Upper lobe of left lung (tissue), 6 donors: ENCODE measurements at places on chromosomes 12 and 14. TPM values are rescaled to one million over a fixed set of nuclear protein-coding genes. Genes with fewer than 3 reads are reported as not detected.

The RTL1 gene
- total RNA-seq, result not detected

The REP15 gene
- total RNA-seq, result 1.1 TPM

The CCDC38 gene
- 0.13 TPM for total RNA-seq

The EXOC5 gene
- 21.4 TPM for total RNA-seq

The GLT8D2 gene
- 5.8 TPM for total RNA-seq

The TAS2R19 gene
- 5.8 TPM for total RNA-seq

The ACOT4 gene
- total RNA-seq, result 4.6 TPM

The MYBPC1 gene
- total RNA-seq, result not detected

The MGST1 gene
- total RNA-seq, result 258 TPM

The TRIM9 gene
- total RNA-seq, result 0.89 TPM

DNA sequence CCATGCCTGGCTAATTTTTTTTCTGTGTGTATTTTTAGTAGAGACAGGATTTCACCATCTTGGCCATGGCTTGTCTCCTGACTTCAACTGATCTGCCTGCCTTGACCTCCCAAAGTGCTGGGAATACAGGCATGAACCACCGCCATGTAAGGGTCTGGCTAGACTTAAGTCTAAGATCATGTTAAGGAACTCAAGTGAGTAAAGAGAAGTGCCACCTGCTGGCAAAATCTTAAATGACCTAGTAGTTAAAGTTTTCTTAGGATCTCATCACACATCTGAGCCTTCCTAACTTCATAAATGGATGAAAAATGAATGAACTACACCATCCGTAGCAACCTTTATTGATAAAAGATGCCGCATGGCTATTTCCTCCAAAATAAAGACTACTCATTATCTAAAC is 1.7 kb upstream of the C12orf56 start:
- no peak for DNase-seq
- no peak overlapping the region for H3K27ac ChIP-seq
- H3K4me1 ChIP-seq, result peaks cover 11% of the 10 kb centered on the region
- H3K27me3 ChIP-seq, result no peaks in the 10 kb centered on the region
- no peaks in the 10 kb centered on the region for H3K36me3 ChIP-seq

GRCh38 chr14:30225176-30225575 is 297.5 kb upstream of the PRKD1 start:
- peaks cover 4% of the 10 kb centered on the region for H3K4me1 ChIP-seq
- no peak overlapping the region for H3K4me3 ChIP-seq
- H3K36me3 ChIP-seq, result no peaks in the 10 kb centered on the region
- H3K27ac ChIP-seq, result no peak overlapping the region
- no peaks in the 10 kb centered on the region for H3K27me3 ChIP-seq
- DNase-seq, result no peak

DNA sequence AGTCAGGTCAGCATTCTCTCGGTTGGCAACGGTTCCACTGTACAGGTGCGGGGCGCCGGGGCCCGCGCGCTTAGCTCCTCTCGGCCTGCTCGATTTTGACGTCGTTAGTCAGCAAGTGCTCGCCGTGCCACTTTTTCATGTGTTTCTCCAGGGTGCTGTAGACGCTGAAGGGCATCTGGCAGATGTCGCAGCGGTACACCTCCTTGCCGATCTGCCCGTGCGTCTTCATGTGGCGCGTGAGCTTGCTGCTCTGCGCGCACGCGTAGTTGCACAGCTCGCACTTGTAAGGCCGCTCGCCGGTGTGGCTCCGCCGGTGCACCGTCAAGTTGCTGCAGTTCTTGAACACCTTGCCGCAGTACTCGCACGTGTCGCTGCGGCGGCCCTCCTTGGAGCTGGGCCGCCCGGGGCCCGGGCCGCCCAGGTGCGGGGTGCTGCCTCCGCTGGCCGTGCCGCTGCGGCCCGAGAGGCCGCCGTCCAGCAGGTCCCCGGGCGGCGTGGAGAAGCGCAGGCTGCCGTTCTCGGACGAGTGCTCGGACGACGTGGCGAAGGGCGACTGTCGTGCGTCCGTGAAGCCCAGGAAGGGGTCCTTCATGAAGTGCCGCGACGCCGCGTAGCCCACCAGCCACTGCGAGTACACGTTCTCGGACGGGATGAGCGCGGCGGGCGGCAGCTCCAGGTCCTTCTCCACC is 97.8 kb downstream of the BCL11B start:
- no peaks in the 10 kb centered on the region for H3K4me1 ChIP-seq
- H3K27ac ChIP-seq, result no peak overlapping the region
- no peaks in the 10 kb centered on the region for H3K27me3 ChIP-seq
- DNase-seq, result no peak
- no peak overlapping the region for H3K4me3 ChIP-seq

DNA sequence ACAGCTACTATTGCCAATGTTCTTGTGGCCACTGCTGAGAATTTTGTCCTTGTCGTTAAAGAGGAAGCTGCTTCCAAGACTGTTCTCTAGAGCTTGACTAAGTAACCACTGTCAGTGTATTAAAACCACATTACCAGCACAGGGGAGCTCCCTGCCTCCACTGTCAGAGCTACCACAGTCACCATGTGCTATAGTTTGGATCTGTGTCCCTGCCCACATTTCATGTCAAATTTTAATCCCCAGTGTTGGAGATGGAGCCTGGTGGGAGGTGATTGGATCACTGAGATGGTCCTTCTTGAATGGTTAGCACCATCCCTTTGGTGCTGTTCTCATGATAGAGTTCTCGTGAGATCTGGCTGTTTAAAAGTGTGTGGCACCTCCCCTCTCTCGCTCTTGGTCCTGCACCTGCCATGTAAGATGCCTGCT is 23.2 kb upstream of the RAP1B start:
- no peaks in the 10 kb centered on the region for H3K36me3 ChIP-seq
- H3K4me3 ChIP-seq, result no peak overlapping the region
- no peak for DNase-seq
- no peak overlapping the region for H3K27ac ChIP-seq
- no peaks in the 10 kb centered on the region for H3K27me3 ChIP-seq

- H3K4me1 ChIP-seq, result peaks cover 5% of the 10 kb centered on the region
- H3K36me3 ChIP-seq, result no peaks in the 10 kb centered on the region
- H3K4me3 ChIP-seq, result no peak overlapping the region
- no peak for DNase-seq
- no peaks in the 10 kb centered on the region for H3K27me3 ChIP-seq
Measured at GRCh38 chr12:12654691-12655460, 41.1 kb downstream of the GPR19 start.

DNA sequence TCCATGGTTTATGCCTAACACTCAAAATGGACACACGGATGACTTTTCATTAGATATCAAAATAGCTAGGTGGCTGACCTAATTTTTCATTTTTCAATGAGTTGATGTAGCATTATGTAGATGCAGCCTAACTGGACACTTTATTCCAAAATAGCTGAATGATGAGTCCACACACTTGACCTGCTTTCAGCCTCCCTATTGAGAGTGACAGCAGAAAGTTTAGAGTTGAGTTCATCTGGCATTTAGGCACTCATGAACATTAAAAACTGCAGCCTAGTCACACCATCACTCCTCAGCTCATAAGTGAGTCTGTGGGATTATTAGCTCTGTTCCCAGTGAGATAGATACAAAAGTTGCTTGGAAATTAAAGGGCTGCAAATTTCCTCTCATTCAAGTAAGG is 307.3 kb upstream of the PRKD1 start:
- H3K36me3 ChIP-seq, result no peaks in the 10 kb centered on the region
- H3K4me3 ChIP-seq, result no peak overlapping the region
- no peaks in the 10 kb centered on the region for H3K4me1 ChIP-seq
- no peak for DNase-seq
- no peak overlapping the region for H3K27ac ChIP-seq

GRCh38 chr14:59123975-59124374 is 64.5 kb upstream of the DAAM1 start:
- H3K36me3 ChIP-seq, result no peaks in the 10 kb centered on the region
- H3K4me3 ChIP-seq, result no peak overlapping the region
- no peak for DNase-seq
- no peaks in the 10 kb centered on the region for H3K4me1 ChIP-seq

DNA sequence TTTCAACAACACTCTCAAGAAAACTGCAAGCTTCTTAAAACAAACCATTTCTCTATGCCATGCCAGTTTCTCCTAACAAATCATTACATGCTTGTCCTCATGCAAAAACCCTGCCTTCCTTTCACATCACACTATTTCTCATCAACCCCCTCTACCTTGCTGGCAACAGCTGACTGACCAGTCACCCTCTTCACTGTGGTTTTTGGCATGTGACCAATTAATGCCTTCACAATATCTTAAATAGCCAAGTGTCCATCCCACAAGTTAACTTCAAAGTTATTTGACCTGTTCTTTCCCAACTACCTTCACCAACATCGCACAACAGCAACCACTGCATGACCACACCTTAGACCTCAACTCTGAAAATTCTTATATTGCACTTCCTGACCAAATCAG is 159.6 kb downstream of the CEP128 start:
- no peaks in the 10 kb centered on the region for H3K4me1 ChIP-seq
- H3K27me3 ChIP-seq, result no peaks in the 10 kb centered on the region
- H3K27ac ChIP-seq, result no peak overlapping the region

- H3K27me3 ChIP-seq, result no peaks in the 10 kb centered on the region
- no peak overlapping the region for H3K4me3 ChIP-seq
- DNase-seq, result no peak
- H3K4me1 ChIP-seq, result no peaks in the 10 kb centered on the region
Measured at GRCh38 chr12:131002216-131002631, 48.5 kb downstream of the ADGRD1 start.

DNA sequence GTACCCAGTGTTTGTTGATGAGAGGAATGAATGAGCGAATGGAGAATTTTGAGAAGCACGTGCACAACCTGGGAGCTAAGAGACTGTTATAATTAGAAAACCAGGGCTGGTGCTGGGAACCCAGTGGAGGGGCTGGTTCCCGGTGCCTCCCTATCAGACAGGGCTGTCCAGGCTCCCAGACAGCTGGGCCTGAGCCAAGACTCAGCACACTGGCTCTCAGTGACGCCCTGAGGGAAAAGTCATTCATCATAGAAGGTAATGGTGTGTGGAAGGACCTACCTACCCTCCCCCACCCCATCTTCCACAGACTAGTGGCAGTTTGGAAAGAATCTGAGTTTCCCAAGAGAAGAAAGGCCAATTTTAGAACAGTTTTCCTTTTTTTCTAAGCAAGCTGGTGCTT is 34.7 kb downstream of the KCNA5 start:
- H3K4me3 ChIP-seq, result no peak overlapping the region
- no peaks in the 10 kb centered on the region for H3K4me1 ChIP-seq
- no peaks in the 10 kb centered on the region for H3K27me3 ChIP-seq
- no peak overlapping the region for H3K27ac ChIP-seq
- DNase-seq, result no peak

DNA sequence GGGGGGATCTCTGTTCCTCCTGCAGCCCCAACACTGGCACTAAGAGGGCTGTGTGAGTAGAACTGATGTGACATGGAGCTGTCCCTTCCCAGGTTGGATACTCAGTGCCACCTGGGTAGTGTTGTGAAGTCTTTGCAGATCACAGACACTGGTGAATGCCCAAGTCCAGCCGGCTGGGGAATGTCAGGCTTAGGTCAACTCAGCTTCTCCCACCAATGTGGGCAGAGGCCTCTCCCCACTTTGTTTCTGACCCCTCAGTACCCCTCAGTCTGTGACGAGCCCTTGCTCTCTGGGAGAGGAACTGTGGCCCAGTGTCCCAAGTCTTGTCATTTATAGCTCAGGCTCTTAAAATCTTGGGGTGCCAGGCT is 11.3 kb downstream of the SLC25A29 start:
- no peak overlapping the region for H3K4me3 ChIP-seq
- peaks cover 28% of the 10 kb centered on the region for H3K36me3 ChIP-seq
- no peak for DNase-seq
- H3K27ac ChIP-seq, result no peak overlapping the region
- H3K27me3 ChIP-seq, result no peaks in the 10 kb centered on the region
- H3K4me1 ChIP-seq, result peaks cover 27% of the 10 kb centered on the region

GRCh38 chr14:33408291-33408690 is 469.6 kb downstream of the NPAS3 start:
- no peak overlapping the region for H3K4me3 ChIP-seq
- no peaks in the 10 kb centered on the region for H3K4me1 ChIP-seq
- H3K27me3 ChIP-seq, result no peaks in the 10 kb centered on the region
- no peak overlapping the region for H3K27ac ChIP-seq
- no peak for DNase-seq
- no peaks in the 10 kb centered on the region for H3K36me3 ChIP-seq

GRCh38 chr14:29913566-29913965 is 14.1 kb downstream of the PRKD1 start:
- H3K27ac ChIP-seq, result no peak overlapping the region
- H3K27me3 ChIP-seq, result no peaks in the 10 kb centered on the region

GRCh38 chr12:79006306-79006705 is 141.7 kb downstream of the SYT1 start:
- no peak for DNase-seq
- no peaks in the 10 kb centered on the region for H3K4me1 ChIP-seq
- H3K27ac ChIP-seq, result no peak overlapping the region
- no peaks in the 10 kb centered on the region for H3K36me3 ChIP-seq
- H3K4me3 ChIP-seq, result no peak overlapping the region

DNA sequence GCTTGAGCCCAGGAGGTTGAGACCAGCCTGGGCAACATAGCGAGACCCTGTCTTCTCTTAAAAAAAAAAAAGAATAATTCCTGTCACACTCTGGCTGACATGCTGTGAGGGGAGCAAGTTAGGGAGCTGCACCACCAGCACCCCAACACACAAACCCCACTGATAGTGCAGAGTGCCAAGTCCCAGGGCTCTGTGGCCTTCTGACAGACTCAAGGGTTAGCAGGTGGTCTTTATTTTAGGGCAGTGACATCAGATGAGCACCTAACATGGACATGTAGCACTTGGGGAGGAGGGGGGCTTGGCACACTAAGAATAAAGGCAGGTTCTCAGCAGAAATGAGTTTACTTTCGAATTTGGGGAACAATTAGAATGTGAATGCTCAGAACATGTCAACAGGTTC is 6.8 kb downstream of the USP5 start:
- no peak for DNase-seq
- H3K27ac ChIP-seq, result no peak overlapping the region
- no peaks in the 10 kb centered on the region for H3K4me1 ChIP-seq
- H3K27me3 ChIP-seq, result no peaks in the 10 kb centered on the region

GRCh38 chr12:84596266-84596665 is 316.3 kb downstream of the SLC6A15 start:
- no peak for DNase-seq
- H3K4me1 ChIP-seq, result no peaks in the 10 kb centered on the region
- H3K4me3 ChIP-seq, result no peak overlapping the region

- no peaks in the 10 kb centered on the region for H3K4me1 ChIP-seq
- no peaks in the 10 kb centered on the region for H3K36me3 ChIP-seq
- DNase-seq, result no peak
- H3K27me3 ChIP-seq, result no peaks in the 10 kb centered on the region
- no peak overlapping the region for H3K27ac ChIP-seq
- no peak overlapping the region for H3K4me3 ChIP-seq
Measured at GRCh38 chr12:45674181-45674977, 55.1 kb upstream of the ARID2 start.
